ENCODE measurements at places on chromosomes 7 and 10.

DNA sequence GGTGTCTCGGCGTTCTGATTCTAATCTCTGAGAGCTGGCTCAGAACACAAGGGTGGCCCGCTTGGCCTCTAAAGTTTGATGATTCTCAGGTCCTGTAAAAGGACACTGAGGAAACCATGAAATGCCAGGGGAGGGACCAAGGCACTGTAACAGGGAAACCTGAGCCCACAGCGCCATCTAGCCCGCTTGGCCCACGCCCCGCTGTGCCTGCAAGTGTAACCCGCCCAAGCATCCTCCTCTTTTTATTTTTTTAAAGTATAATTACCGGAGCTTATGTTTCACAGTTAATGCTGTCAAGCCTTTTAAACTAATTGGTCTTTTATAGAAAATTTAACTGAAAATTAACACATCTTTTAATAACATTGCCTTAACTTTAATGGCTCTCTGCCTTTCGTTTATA lies 734.7 kb downstream of the KCNMA1 start:
- DNase-seq = no peak

DNA sequence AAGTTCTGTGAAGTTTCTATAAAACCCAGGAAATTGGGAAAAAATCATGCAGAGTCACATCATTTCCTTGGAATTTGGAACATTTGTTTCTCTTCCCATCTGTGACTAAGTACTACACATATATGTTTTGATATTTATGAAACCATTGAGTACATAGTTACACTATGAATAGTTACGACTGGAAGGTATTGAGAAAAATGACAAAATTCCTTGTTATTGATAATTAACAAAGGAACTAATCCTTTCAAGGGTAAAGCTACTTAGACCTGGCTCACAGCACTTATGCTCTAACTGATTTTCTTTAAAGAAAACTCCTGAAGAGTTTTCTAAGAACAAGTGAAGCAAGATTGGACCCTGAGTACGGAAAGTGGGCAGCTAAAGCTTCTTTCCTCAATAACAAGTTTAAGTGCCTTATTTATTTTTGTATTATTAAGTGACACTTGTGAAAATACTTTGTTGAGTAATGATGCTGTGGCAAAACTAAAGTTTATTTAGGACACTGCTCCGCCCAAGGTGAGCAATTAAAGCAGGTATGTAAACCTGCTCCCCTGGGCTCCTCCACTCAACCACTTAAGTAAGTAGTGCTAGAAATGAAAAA lies 12.0 kb upstream of the GLCCI1 start:
- DNase-seq = no peak

- no peak for DNase-seq
These were observed 608.1 kb downstream of the SDK1 start for GRCh38 chr7:3909128-3909527.

GRCh38 chr7:4610768-4611467 lies 71.2 kb upstream of the FOXK1 start:
- DNase-seq = no peak

DNA sequence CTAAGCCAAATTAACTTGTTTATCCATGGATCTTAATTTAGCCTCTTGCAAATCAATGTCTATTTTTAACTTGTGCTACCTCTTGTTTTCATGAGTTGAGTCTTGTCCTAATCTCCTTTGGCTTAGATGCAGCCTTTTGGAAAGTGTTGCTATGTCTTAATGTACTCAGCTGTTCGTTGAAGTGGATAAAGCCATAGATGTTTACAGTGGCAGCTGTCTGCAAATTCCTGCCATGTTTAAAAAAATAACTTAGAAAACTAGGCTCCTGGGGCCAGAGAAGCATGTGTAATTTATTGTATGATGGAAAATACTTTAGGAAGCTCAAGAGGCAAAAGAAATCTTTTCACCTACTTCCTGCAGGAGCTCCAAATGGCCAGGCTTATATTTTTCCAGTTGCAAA lies 253.1 kb upstream of the RHOBTB1 start:
- DNase-seq = no peak

Data from SK-N-MC (cell line).